T-helper 2 cell (primary cell): ENCODE measurements at places on chromosomes 7 and 10.

GRCh38 chr7:38179776-38180226, 1.8 kb downstream of the STARD3NL start:
- DNase-seq: no peak

- DNase-seq: no peak
Observed at GRCh38 chr10:7302392-7302906, 108.4 kb downstream of the SFMBT2 start.

- no peak for DNase-seq
Observed at GRCh38 chr10:81915504-81915897, 40.5 kb downstream of the NRG3 start.

GRCh38 chr10:63265222-63265617, 132.1 kb downstream of the NRBF2 start:
- no peak for DNase-seq

DNA sequence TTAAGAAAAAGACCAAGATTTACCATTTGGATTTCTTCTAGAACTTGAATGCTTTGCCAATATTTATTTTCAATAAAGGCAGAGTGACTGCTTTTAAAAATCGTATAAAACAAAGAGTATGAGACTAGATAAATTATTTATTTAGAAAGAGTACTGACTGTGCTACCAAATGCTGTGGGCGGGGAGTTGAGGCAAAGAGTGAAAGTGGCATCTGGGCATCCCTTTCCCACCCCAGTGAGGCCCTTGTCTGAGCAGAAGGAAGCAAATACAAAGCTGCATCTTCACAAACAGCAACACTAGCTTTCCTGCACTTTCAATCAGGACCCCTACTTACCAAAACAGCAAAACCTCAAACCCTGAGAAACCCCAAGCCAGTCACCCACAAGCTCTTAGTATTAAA, 34.9 kb downstream of the ITGB1 start:
- DNase-seq: no peak

- DNase-seq: peak; percentile 43
Observed at GRCh38 chr7:37352974-37353948, 95.4 kb downstream of the ELMO1 start.

GRCh38 chr7:68733219-68734153, 864.8 kb upstream of the AUTS2 start:
- no peak for DNase-seq

DNA sequence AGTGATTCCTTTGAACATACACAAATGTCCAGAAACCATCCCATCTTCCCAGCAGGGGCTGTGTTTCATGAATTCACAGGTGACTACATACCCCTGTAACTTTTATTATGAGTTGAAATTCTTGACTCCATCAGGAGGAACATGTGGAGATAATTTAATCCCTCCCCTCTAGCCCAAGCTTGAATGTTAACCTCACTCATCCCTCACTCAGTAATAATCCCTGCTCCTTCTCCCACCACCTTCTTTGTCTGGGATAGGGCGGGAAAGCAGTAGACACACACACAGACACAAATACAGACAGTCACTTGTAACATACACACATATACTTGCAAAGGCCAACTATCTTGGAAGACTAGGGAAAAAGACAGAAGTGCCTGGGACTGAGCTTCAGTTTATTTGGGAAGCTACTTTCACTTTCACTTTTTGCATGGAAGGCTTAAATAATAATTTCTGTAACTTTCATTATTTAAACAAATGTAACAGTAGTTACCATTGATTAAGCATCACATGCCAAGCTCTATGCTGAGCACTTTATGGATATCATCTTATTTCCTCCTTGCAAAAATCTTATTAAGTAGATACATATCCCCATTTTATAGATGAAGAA, 7.3 kb downstream of the AASS start:
- no peak for DNase-seq

DNA sequence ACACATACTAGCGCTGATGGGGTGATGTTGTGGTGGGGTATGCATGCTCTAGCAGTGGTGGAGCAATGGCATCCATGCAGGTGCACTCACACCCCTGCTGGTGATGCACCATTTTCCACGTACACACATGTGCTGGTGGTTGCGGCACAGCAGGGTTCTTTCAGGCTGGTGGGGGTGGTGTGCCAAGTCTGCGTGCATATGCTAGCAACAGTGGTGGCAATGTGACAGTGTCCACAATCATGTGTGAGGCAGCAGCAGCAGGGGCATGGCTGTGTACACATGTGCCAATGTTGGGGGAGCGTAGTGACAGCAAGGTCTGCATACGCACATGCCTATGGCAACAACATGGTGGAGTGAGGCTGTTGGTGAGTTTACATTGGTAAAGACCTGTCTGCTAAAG, 148.1 kb downstream of the ZWINT start:
- DNase-seq: no peak

- no peak for DNase-seq
Observed at GRCh38 chr7:96014617-96015016, 242.3 kb downstream of the DYNC1I1 start.

GRCh38 chr10:21055339-21056135, 158.4 kb upstream of the NEBL start:
- DNase-seq: no peak

- DNase-seq: no peak
Observed at GRCh38 chr10:26025523-26025922, 91.5 kb downstream of the MYO3A start.

DNA sequence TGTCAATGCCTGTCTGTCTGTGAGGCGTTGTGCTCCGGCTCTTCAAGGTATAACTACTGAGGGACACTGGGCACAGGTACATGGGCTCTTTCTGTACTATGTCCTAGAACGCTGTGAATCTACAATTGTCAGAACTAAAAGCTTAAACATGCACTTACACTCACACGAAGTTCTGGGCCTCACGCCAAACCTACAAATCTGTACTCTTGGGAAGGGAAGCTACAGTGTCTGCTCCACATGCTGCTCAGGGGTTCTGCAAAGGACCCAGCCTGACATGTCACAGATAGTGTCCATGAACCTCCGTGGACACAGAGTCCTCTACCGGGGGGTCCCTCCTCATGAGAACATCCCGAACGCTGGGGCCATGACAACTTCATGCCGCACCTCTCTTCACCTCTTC, 268.7 kb downstream of the WDR37 start:
- no peak for DNase-seq

GRCh38 chr10:103643381-103643780, 149.9 kb downstream of the NEURL1 start:
- DNase-seq: no peak

DNA sequence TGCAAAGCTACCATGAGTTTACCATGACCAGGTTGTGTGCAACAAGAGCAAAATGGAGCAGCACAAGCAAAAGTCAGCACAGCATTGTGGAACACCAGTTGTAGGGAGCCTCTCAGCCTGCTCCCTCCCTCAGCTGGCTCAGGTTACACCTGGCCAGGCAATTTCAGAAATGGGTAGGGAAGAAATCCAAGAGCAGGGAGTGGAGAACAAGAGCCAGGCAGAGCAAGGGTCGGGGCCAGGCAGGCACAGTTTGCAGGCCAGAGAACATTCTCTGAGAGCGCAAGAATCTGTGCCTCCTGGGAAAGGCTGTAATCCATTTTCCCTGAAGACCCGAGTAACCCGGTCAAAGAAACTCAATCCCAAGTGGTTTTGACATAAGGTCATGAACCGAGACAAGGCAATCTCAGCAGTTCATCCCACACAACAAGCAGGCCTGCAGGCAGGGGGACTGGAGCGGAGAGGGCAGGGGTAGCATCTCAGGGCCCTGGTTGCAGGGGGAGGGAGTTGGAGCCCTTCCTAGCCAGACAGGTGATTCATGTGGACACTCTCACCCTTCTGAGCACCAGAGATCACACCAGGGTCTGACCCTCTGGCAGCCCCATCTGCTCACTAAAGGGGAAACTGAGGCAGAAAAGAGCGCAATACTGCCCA, 258.4 kb downstream of the PLXNA4 start:
- DNase-seq: no peak

GRCh38 chr10:12505683-12506082, 156.3 kb downstream of the CAMK1D start:
- no peak for DNase-seq

GRCh38 chr10:15483215-15484075, 112.4 kb upstream of the FAM171A1 start:
- no peak for DNase-seq

- DNase-seq: no peak
Observed at GRCh38 chr7:98475352-98475751, 74.5 kb upstream of the BAIAP2L1 start.

- DNase-seq: no peak
Observed at GRCh38 chr7:98771519-98771918, 98.3 kb downstream of the TMEM130 start.

DNA sequence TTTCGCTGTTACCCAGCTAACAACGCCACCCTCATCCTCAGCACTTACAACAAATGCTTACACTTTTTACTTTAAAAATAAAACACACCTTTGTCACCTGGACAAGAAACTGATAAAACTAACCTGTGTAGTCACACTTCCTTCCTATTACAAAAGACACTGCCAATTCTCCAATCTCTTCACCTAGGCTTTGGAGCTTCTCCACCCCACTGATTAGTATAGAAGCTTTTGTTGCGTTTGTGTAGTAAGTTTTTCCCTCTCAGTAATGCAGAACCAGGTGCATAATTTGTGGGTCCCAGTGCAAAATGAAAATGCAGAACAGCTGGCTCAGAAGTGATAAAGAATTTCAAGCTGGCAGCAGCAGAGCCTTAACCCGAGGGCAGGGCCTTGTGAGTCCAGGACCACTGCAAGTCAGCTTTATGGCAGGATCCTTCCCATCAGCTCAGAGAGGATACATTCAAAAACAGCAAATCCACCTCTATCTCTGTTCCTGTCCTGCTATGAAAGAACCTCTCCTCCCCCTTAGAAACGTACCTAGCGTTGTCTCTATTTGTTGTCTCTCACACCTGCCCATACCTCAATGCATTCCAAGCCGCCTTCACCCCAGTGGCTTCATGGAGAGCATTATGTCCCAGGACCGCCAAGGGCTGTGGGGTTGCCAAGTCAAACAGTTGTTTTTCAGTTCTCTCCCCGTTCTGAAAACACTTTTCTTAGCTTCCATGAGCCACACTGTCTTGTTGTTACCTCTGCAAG, 40.3 kb upstream of the EGFR start:
- no peak for DNase-seq

GRCh38 chr7:102875700-102876295, 37.0 kb upstream of the LRRC17 start:
- peak; percentile 30 for DNase-seq

GRCh38 chr7:26627891-26628341, 236.5 kb downstream of the SKAP2 start:
- no peak for DNase-seq

- no peak for DNase-seq
Observed at GRCh38 chr10:131675104-131675503, 225.7 kb upstream of the PPP2R2D start.

DNA sequence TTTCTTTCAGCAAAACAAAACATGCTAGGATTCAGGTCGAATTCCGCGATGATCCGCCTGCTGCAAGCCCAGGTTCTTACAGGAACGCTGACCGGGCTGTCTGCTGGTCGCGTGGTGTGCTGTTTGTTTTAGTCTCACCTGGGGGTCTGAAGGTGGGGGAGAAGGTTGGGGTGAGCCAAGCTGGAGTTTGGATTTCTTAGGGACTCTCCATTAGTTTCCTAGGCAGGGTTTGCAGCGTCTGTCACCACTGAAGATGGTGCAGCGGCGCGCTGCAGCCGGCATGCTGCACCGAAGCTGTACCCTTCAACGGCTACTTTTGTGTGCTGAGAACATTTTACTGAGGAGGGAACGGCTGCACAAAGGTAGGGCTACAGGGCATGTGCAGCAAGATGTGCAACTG, 48.7 kb downstream of the GCC1 start:
- DNase-seq: no peak

DNA sequence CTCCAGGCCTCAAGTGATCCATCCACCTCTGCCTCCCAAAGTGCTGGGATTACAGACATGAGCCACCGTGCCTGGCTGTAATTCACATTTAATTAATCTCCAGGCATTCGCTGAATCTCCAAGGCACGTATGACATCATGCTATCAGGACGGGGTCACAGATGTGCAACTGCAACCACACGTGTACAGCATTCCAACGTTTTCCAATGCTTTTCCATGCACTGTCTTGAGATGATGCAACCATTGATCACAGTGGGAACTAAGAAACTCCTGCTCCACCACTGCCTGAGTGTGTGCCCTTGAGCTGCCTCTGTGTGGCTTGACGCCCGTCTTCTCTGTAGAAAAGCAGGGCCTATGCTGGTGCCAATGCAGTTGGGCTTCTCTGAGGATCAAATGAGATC, 119.8 kb upstream of the LYZL2 start:
- no peak for DNase-seq

GRCh38 chr10:90226517-90226916, 525.1 kb downstream of the KIF20B start:
- no peak for DNase-seq

- DNase-seq: no peak
Observed at GRCh38 chr7:107113866-107114265, 54.9 kb upstream of the HBP1 start.

DNA sequence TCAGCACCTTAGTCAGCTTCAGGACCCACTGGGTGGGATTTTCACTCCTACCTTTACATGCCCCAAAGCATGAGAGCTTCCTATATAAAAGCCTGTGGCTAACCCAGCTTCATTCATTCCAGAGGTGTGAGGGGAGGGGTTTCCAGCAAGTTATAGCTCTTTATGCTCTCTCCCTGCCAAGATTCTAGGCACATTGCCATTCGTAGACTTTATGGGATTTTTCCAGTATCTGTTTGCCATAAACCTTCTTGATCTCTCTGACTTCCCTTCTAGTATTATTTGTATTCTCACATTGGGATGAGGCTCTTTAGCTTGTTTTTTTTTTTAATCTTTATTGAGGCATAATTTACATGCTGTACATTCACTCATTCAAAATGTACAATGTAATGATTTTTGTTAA, 67.5 kb downstream of the POU6F2 start:
- DNase-seq: no peak

- DNase-seq: no peak
Observed at GRCh38 chr10:95730233-95730632, 25.7 kb upstream of the ENTPD1 start.

- DNase-seq: no peak
Observed at GRCh38 chr7:18927134-18927533, 190.3 kb downstream of the TWIST1 start.

GRCh38 chr10:122208571-122209430, 62.3 kb upstream of the BTBD16 start:
- DNase-seq: no peak
